ENCODE measurements at places on chromosomes 1 and 21.

GRCh38 chr1:21539933-21540332, 30.7 kb downstream of the ALPL start:
- no peak for DNase-seq

GRCh38 chr1:117795190-117795589, 134.2 kb downstream of the GDAP2 start:
- DNase-seq = no peak

DNA sequence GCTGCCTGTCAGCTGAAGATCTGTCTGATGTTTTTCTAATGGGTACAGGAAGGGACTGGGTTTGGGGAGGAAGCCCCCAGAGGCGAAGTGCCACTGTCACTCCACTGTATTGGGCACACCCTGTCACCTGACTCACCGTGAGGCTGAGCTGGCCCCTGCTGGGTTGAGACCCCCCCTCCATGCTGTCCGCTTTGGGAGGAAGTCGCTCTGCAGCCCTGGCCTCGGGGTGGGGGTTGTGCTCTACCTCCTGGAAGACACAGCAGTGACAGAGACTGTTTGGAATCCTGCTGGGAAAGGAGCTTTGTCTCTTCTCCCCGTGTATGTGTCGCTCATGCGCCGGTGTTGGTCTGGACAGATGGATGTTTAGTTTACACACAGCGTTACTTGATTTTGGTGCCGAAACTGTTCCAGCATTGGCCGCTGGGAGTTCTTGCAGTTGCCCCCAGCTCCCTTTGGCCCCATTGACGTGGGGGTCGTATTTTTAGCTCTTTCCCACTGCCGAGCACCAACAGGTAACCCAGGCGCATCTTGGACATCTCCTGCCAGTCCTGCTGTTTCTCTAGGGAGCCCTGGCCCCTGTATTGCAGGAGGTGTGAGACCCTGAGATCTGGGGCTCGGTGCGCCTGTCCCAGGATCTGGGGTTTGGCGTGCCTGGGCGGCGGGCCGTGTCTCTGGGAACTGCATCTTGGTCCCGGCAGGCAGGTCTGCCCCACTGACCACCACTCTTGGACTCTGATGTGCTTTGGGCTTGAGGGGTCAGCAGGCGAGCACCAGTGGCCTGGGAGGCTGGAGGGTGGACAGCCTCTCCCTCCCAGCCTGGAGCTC, 30.3 kb downstream of the SLX9 start:
- DNase-seq = no peak

- DNase-seq = no peak
Measured at GRCh38 chr1:18721041-18721440, 90.4 kb downstream of the PAX7 start.

DNA sequence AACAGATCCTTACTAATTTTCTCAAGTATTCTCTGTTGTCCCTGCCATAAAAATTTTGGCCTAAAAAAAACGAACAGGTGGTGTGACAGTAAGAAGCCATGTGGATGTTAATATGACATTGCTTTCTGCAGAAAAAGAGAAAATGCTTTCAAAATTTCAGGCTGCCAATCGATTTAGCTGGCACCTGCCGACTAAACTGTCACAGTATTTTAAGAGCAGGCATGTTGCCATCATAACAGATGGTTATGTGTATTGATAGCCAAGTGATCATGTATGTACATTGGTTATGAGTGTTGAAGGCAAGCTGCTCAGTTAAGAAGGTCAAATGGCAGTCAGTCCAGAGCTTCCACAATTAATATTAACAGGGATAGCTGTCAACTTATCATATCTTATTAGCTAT, 1017.0 kb downstream of the MRPL39 start:
- no peak for DNase-seq

DNA sequence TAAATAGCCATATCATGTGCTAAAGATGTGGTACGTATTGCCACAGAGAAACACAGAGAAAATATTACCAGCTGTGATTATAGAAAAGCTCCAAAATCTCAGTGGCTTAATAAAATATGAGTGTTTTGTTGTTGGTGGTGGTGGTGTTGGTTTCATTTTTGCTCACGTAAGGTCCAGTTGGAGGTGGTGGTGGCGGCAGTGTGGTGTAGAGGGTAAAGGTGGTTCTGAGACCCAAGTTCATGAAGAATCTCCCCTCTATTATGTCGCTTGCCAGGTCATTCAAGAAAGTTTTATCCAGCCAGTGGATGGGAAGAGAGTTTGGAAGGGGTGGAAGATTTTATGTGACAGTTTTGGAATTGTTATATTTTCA, 217.6 kb upstream of the SAMSN1 start:
- DNase-seq = no peak

DNA sequence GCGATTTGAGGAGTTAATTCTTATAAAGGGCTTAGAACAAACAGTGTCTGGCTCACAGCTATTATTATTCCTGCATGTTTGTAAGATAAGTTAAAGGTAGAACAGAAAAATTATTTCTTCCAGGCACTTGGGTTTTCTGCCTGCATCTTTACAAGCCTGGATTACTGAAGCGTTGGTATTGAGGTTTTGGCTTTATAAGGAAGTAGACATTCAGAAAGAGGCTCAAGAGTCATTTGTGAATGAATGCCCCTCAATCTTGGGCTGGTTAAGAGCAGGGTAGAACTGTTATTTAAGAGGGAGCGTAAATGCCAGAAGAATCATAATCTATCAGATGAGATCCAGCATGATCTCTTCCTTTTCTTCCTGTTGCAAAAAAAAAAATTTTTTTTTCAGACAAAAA, 77.3 kb upstream of the ARID1A start:
- no peak for DNase-seq

All from stimulated activated CD4-positive, alpha-beta T cell treated with anti-CD3 and anti-CD28 coated beads, TNF-alpha, amount 100 ng/mL, for 24 hours (primary cell).